ENCODE measurements at places on chromosomes 5 and 9.

- DNase-seq, result peak; percentile 3
Observed at GRCh38 chr5:132821791-132822190, 8.7 kb downstream of the SHROOM1 start.

GRCh38 chr9:91320299-91320698 lies 41.4 kb downstream of the AUH start:
- no peak for DNase-seq

DNA sequence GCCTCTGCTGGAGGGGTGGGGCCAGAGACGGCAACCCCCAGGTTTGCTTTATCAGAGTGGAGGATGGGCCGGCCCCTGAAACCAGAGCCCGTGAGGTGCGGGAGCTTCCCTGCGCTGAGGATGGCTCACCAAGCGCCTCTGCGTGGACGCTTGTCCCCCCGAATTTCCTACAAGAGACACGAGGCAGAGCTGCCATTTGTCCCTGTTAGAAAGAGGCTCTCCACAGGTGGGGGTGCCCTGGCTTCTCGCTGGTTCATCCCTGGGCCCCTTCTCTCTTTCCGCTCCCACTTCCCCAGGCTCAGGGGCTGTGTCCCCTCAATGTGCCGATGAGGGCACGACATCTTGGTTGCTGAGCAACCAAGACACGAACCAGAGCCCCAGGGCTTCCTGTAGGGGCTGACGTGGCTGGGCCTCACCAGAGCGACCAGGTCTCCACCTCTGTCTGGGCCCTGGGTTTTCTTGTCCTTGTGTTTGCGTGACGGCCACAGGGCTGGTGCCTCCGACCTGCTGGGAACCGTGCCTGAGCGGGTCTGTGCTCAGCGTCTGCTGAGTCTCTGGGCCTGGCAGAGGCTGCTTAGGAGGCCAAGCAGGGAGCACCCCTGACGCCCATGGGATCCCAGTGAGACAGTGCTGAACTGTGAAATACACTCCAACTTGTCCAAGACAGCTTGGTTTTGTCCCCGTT lies 119.6 kb upstream of the COL5A1 start:
- no peak for DNase-seq

GRCh38 chr9:80509358-80509757 lies 937.6 kb downstream of the TLE4 start:
- DNase-seq, result no peak

- DNase-seq, result no peak
Observed at GRCh38 chr5:54882841-54883240, 102.6 kb downstream of the ESM1 start.

GRCh38 chr9:28616310-28616709 lies 1043.0 kb upstream of the C9orf72 start:
- DNase-seq, result no peak

DNA sequence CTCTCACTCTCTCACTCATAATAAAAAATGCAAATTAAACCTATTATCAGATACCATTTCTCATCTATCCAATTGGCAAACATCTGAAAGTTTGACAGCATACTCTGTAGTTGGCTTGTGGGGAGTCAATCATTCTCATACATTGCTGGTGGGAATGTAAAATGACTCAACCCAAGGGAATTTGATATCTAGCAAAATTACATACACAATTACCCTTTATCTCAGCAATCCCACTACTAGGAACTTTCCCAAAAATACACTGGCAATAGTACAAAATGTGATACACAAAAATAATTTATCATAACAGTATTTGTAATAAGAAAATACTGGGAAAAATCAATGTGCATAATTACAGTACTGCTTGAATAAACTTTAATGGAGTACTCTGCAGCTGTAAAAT lies 731.3 kb downstream of the DTWD2 start:
- no peak for DNase-seq

DNA sequence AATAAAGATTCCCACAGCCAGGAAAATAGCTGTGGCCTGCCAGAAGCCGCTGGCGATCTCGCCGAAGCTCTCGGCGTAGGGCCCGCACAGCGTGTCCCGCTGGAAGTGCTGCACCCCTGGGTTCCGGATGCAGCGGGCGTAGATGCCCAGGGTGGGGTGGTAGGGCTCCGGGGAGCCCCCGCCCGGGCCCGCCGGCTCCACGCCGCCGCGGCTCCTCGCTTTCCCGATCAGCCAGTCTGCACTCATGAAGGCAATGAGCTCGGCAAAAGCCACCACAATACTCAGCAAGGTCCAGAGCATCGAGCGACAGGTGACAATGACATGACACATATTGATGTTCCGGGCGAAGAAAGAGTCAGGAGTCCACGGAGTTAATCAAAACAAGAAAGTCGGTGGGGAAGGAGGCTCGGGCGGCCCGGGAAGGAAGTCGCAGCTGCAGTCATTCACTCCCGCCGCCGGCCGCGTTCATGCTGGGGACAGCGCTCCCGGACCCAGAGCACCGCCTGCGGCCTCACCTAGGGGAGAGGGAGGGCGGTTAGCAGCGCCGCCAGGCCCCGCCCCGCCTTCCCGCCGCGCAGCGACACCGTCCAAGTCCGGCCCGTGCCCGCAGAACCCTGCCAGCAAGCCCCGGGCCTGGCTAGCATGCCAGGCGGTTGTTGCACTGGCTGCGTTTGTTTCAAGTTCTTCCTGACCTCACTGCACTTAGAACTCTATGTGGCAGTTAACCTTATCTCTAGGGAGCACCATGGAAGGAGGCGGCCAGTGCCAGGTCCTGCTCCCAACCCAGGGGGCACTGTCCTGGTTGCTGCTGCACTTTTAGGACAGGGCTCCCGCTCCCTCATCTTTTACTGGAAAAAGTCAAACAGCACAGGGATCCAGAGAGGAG lies 138.4 kb downstream of the LHFPL2 start:
- DNase-seq, result no peak

GRCh38 chr5:10904862-10905432 lies 143.9 kb upstream of the DAP start:
- no peak for DNase-seq
